ENCODE measurements at places on chromosomes 5 and 9.

GRCh38 chr5:178536541-178537466 is 53.4 kb downstream of the COL23A1 start:
- DNase-seq: no peak

DNA sequence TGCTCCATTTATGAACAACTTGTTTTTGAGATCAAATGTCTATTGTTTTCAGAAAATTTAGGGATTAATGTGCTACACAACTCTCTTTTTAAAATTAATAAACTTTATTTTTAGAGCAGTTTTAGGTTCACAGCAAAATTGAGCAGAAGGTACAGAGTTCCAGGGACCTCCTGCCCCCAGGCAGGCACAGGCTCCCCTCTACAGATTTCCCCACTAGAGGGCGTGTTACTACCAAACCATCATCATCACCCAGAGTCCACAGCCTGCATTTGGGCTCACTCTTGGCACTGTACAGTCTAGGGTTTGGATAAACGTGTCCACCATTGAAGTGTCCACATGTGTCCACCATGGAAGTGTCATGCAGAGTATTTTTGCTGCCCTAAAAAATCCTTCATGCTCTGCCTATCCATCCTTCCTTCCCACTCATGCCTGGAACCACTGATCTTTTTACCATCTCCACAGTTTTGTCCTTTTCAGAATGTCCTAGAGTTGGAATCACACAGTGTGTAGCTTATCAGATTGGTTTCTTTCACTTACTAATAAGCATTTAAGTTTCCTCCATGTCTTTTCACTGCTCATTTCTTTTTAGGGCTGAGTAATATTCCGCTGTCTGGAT is 61.7 kb downstream of the MRPL36 start:
- no peak for DNase-seq

GRCh38 chr5:80957031-80957761 is 3.0 kb upstream of the RASGRF2 start:
- DNase-seq: no peak

- no peak for DNase-seq
Measured at GRCh38 chr9:126702151-126703001, 88.6 kb downstream of the LMX1B start.

DNA sequence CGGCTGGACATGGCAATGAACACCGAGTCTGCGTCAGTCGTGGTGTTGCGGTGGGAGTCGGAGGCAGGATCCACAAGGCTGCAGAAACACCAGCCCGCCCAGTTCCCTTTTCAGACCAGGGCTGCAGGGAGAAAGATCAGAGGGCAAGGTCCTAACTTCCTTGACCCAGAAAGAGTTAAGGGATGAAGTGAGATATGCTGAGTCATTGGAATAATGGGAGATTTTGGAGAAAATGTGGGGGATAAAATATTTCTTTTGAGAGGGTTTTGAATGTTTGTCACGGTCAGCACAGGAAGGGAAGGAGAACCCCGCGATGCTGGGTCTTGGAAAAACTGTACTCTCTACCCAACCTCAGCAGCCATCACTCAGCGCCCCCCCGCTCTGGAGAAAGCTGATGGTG is 416.0 kb downstream of the ICE1 start:
- no peak for DNase-seq

DNA sequence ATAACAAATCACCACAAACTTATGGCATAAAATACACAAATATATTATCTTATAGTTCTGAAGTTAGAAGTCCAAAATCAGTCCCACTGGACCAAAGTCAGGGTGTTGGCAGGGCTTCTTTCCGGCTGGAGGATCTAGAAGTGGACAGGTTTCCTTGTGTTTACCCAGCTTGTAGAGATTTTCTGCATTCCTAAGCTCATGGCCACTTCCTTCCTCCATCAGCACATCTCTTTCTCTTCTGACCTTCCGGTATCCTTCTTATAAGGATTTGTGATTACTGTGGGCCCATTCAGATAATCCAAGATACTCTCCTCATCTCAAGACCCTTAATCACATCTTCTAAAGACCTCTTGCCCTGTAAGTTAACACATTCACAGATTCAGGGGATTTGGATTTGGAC is 97.6 kb downstream of the RAB3C start:
- DNase-seq: no peak

DNA sequence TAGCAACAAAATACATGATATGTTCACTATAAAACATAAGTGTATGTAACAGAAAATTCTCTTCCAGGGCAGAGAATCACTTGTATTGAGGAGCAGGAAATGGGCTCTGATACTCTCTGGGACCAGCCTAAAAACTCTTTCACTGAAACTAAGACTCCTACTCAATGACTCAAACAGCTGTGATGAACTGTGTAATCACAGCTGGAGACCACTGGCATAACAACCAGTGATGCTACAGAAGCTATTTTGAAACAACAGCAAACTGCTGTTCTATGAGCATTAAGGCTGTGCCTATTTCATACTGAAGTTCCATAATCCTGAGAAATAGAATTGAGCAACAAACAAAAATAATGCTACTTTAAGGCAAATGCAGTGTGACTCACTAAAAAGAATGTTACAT is 594.0 kb downstream of the HINT1 start:
- DNase-seq: no peak

Measured in iPS DF 6.9 (cell line).